Kidney (tissue), 22 donors: ENCODE measurements at places on chromosomes 7 and 10.
A peak's percentile ranks its signal among the peaks of the same experiment; 100 is the strongest.

- no peak for DNase-seq
These were observed 40.5 kb upstream of the HSPB1 start for GRCh38 chr7:76261931-76262330.

DNA sequence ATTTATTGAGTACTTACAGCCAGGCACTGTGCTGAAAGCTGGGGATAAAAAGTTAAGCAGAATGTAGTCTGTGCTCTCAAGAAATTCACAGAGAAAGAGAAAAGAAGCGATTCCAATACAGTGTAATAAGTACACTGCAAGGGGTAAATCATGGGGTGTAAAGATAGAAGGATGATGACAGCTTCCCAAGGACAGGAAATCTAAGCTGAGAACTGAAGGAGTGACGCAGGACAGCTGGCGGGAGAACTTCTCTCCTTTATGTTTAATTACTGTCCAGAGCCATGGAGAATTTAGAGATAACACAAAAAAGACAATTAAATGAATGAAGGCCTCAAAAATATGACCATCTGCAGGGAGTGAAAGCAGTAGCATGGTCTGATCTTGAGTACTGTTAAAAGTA lies 34.8 kb downstream of the C7orf33 start:
- peak; percentile 38 for DNase-seq

DNA sequence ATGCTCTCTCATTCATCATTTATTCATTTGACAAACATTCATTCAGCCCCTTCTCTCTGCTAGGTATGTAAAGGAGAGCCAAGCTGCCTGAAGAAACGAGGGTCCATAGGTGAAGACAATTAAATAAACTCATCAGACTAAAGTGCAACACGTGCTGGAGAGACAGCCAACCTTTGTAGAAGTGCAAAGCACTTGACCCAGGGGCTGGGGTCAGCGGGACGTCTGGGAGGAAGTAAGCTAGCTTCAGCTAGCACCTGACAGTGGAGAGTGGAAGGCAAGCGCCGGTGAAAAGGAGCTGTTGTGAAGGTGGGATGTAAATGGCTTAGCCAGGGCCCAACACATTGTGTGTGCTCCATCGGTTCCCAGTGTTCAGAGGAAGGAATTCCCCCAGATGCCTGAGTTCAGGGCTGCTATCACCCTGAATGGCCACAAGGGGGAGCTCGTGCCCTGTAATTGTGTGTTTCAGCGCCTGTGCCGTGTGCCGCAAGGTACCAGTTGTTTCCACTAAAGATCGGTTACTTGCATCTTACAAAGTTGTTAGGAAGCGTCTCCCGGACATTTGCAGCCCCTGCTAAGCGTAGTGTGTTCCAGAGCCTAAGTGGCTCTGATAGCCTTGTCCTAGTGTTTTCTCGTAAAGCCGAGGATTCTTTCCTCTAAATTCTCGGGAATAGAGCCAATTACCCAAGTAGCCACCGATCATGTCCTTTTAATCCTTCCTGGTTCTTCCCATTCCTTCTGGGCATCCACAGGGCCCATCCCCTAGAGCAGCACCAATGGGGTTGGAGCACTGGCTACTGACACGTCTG lies 30.6 kb downstream of the TLX1 start:
- peak; percentile 82 for DNase-seq

DNA sequence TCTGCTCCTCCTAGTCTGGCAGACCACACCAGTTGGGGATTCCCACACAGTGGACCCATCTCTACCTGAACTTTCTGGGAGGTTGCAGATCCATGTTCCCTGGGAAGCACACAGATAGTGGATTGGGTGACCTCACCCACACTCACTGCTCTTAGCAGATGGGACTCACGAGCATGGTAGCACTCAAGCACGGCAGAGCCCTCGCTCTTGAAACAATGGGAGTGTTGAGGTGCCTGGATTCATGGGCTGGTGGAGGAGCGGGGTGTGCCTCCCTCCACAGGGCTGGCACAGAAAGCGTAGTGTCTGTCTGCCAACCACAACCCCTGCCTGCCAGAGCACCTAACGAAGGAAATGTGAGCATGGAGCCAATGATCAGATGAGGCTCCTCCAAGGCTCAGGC lies 568.0 kb downstream of the POM121L12 start:
- DNase-seq, result no peak

DNA sequence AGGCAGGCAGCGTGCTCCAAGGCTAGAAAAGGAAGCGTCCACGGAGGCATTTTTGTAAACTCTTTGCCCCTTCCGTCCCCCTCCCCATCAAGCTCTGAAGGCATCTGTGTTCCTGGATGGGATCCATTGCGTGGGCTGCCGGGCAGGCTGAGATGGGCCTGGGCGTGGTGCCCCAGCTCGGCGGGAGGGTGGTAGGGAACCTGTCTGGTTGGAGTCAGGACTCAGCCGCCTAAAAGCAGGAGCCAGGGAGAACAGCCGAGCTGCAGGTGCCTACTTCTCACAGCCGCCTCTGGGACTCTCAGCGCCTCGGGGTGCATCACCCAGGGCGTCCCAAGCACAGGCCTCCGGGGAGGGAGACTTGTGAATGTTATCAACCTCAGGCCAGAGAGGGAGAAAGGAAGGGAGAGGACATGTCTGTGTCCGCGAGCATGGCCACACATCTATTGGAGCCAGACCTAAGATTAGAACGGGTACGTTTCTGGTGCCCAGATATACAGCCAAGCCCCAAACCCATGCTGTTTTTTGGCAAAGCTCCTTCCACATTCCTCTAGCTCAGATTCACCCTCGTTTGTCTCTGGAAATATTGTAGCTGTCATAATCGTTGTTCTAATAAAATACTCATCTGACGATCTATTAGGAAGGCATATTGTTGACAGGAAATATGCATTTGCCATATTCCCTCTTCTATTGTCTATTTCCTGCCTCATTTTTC lies 48.6 kb upstream of the CTBP2 start:
- DNase-seq, result no peak

DNA sequence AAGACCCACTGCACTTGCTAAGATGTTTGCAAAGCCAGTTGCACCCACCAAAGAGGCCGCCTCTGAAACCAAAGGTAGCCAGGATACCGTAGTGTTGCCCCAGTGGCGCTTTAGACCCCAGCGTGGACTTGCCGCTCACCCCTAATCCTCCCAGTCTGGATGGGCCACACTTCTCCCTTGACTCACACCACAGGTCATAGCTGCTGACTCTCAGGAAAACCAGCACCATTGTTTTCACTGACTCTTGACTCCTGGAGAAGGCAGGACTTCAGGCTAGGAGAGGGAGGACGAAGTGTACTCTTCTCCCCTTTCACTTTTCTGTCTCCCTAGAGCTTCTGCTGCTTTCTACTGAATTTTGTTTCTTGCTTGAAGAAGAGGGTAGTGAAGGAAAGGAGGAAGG lies 22.3 kb downstream of the RAB19 start:
- DNase-seq, result no peak

DNA sequence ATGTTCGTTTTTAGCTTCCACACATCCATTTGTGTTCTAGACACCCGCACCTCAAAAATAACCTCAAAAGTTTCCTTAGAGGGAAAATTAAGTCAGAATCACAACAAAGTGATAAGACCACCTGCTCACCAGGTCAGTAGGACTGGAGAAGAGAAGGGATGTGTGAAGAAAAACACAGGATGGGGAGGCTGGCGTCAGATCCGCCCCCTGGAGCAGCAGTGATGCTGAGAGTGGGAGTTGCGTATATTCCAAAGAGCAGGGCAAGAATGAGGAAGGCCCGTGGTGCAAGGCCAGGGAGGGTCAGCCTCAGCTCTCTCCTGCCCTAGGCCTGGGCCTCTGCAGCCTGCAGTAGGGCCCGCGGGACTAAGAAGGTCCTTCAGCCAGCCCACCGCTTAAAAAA lies 28.7 kb downstream of the CRTAC1 start:
- DNase-seq, result no peak

DNA sequence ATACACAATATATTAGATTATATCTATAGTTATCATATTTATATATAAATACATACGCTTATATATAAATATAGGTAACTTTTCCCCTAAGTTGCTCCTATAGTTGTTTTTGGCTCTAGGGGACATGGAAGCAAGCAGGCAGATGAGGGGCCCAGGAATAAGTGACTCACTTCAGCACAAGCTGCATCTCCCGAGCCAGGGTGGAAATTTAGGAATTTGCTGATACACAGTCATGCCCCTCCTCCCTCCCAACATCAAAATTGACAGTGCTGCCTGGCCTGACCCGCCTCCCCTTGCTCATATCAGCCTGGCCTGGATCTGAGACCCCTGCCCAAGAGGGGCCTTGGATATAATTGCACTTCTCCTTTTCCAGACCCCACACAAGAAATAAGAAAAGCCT lies 33.8 kb downstream of the MKI67 start:
- no peak for DNase-seq

GRCh38 chr10:335151-335800 lies 200.0 kb downstream of the ZMYND11 start:
- DNase-seq, result no peak

DNA sequence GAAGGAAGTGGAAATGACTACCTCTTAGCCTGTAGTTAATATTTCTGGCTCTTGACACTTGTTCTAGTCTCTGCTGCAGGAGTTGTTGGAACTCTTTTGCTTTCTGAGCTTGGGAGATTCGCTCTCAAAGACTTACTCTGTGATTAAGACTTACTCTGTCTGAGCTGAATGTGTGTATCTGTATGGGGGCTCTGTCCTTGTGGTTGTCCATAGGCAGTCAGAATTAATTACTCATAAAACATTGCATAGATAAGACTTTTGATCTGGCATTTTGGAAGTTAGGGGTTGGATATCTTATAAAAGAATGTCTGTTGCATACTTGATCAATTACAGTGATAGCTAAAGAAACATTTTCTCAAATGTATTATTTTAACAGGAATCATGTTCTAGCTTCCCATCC lies 199.2 kb upstream of the KIAA1217 start:
- no peak for DNase-seq

GRCh38 chr7:28144266-28144665 lies 36.3 kb downstream of the JAZF1 start:
- DNase-seq, result no peak

DNA sequence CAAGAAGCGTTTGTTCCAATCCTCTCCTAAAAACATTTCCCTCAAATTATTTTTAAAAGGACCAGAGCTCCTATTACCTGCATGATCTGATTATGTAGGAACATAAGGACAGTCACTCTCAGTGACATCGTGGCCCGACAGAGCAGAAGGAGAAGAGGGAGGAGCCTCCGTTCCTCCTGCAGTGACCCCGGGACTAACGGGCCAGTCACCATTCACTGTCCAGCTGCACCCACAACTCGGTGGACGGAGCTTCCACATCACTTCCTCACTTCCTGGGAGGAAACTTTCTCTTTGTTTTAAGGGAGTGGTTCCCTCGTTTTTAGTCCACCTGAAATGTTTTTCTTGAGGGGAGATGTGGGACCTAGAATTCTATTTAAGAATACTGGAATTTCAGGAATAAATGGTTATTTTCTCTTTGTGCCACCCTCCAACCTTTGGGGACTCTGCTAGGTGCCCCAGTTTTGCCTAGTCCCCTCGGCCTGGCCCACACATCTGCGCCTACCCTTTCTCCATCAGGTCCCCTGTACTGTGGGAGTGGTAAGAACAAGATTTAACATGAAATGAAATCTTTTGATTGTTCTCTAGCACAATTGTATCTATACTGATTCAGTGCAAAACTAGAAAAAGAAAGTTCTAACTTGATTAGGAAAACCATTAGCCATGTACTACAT lies 173.5 kb upstream of the RNF32 start:
- no peak for DNase-seq

GRCh38 chr10:79984851-79985250 lies 35.9 kb upstream of the SFTPD start:
- no peak for DNase-seq

DNA sequence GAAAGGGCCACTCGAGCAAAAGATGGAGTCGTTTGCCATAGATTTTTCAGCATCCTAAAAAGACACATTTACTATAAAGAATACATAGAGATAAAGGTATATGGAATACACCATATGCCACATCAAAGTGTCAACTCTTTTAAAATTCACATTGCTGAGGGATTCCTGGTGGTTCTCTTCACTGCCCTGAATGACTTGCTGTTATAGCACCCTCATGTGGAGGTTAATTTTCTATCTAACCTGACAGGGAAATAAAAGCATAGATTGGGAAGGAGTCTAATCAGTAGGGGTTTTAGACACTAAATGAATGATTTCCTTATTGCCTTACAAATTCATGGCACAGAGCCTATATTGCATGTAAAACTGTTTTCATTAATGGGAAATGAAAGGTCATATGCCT lies 25.9 kb downstream of the DNAH11 start:
- DNase-seq, result no peak

GRCh38 chr7:36668080-36668479 lies 56.2 kb downstream of the AOAH start:
- DNase-seq, result no peak

DNA sequence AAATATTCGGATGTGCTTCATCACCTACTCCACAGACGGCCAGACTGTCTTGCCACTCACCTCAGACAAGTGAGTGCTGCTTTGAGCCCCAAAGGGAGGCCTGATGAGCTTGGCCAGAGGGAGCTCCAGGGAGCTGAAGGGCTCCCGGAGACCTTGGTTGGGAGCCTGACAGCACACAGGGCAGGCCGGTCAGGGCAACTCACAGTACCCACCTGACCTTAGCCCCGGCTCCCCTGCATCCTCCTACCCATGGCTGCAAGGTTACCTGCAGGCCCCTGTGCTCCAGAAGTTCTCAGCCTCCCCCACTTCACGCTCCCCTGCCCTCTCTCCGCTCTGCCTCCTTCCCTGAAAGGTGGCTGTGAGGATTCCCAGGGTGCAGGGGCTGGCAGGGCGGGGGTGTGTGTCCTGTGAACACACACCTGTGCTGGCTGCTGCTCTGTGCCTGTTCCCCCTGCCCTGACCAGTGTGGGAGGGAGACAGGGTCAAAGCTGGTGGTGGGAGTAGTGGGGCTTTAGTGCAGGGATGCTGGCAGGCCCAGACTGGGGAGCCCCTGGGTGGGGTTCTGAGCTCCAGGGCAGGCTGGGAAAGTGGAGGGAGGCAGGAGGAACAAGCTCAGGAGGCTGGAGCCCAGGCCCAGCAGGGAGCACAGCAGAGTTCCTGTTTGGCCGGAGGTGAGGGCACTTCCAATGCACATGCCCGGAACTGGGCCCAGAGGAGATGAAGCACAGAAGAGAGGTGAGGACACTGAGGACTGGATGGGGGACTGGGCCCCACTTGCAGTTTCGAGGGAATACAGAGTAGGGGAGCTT lies 7.2 kb downstream of the ANTXRL start:
- DNase-seq, result peak; percentile 16

- DNase-seq, result no peak
These were observed 4.2 kb downstream of the CYP2C18 start for GRCh38 chr10:94687625-94688248.

- no peak for DNase-seq
These were observed 17.3 kb upstream of the TMEM72 start for GRCh38 chr10:44893604-44894468.

DNA sequence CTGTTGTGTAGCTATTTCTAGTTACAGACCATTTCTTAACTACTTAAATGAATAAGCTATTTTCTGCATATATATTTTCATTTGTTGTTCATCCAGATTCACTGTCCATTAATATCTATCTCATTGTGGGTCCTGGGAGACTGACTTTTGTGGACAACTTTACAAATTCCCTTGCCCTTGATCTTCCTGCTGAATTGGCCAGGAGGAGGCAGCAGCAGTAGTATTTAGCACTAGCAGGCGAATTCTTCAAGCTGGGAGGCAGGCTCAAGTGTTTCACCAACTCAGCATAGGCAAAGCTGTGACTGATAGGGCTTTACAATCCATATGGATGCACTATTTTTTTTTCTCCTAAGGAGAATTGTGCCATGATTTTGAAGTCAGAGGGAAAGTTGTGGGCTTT lies 461.0 kb upstream of the NRG3 start:
- no peak for DNase-seq

- DNase-seq, result peak; percentile 15
These were observed 58.9 kb upstream of the STRIP2 start for GRCh38 chr7:129375141-129375938.

- DNase-seq, result no peak
These were observed 202.9 kb downstream of the RPS24 start for GRCh38 chr10:78236416-78237015.

- DNase-seq, result no peak
These were observed 54.7 kb downstream of the GRID1 start for GRCh38 chr10:86311906-86312305.
